Heart left ventricle (tissue), 16 donors: ENCODE measurements at places on chromosomes 1 and 21. TPM values are rescaled to one million over a fixed set of nuclear protein-coding genes. Genes with fewer than 3 reads are reported as not detected.

The PTPRF gene
- total RNA-seq = 4.5 TPM

The IQGAP3 gene
- total RNA-seq = 0.13 TPM

DNA sequence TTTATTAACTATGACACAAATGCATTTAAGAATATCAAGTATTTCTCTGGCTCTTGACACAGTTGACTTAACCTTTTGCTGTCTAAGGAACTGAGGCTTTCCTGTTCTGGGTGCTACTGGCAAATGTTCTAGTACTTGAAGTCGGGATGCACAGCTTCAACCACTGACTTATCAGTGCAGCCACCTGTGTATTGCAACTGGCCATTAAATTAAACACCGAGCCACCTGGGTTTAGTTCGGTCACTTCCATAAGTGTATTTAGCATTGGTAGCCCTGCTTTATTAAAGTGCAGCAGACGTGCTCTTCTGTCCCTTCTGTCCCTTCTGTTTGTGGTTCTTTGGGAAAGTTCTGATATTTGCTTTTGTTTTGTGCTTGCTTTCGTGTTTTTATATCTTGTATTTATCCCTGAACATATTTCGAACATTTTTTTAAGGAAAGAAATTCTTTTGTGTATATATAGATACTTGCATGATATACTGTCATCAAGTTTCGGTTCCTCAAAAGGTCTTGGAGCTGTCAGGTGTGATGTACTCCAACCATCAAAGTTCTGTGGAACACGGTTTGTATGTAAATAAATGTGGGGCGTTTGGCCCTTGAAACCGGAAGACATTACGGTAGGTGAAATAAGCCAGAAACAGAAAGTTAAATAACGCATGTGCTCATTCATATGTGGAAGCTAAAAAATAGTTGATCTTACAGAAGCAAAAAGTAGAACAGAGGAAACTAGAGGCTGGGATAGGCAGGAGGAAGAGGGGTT lies 297.9 kb upstream of the GREM2 start:
- no peak for DNase-seq

DNA sequence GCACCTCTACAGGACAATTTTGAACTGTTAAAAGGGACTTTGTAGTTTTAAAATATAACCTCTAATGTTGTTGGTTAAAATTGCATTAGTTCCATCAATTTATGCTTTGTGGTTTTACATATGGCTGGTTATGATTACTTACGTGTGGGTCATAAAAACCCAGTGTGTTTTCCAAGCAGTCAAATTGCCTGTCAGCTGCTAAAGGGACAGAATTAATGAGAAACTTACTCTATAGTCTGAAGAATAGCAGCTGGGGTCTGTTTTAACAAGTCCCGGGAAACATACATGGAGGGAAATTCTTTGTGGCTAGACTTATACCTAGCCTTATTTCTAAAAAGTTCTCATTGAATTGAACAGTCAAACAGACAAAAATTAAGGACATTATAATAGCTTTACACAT lies 820.9 kb upstream of the ADGRL4 start:
- DNase-seq = no peak

GRCh38 chr1:31961536-31961935 lies 23.4 kb upstream of the PTP4A2 start:
- DNase-seq = no peak

- no peak for DNase-seq
Measured at GRCh38 chr21:43814215-43815106, 25.1 kb downstream of the RRP1 start.

- no peak for DNase-seq
Measured at GRCh38 chr1:198304431-198304830, 147.6 kb downstream of the NEK7 start.

- no peak for DNase-seq
Measured at GRCh38 chr1:225608014-225608796, 44.7 kb downstream of the ENAH start.

DNA sequence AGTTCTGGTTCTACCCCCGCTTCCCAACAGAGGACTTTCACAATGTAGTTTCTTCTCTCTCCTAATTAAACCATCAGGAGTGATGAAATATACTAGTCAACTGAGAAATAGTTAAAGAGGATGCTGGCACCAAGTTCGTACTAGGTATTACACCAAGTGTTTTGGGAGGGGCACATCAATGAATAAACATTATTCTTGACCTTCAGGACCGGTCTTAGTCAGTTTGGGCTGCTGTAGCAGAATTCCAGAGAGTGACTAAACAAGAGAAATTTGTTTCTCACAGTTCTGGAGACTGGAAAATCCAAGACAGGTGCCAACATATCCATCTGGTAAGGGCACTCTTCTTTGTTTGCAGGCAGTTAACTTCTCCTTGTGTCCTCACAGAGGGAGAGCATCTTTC lies 103.8 kb downstream of the SPATA17 start:
- no peak for DNase-seq
